ENCODE measurements at places on chromosomes 1 and 21.

- DNase-seq: no peak
Measured at GRCh38 chr1:113784104-113784779, 25.0 kb upstream of the PHTF1 start.

DNA sequence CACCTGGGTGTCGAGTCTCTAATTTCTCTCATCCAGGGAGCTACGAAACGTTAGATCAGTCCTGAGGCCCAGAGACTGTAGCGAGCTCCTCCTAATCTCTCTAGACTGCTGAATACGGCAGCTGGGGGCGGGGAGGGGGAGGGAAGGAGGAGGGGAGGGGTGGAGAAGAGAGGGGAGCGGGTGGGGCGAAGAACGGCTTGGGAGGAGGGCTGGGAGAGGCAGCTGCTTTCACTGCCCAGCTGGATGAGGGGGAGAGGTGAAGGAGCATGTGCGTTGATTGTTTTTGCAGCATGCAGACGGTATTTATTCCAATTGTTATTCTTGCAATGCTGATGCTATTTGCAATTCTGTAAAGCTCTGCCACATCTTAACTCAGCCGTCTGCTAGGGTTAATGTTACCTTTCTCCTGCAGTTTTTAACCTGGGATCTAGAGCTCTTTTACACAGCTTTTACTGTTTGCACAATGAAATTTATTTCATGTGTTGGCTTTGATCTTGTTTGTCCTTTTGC lies 790 bp downstream of the DNAJC6 start:
- no peak for DNase-seq

GRCh38 chr1:13675151-13675651 lies 24.8 kb upstream of the PRDM2 start:
- no peak for DNase-seq

GRCh38 chr1:19087737-19088594 lies 122.1 kb downstream of the UBR4 start:
- no peak for DNase-seq

DNA sequence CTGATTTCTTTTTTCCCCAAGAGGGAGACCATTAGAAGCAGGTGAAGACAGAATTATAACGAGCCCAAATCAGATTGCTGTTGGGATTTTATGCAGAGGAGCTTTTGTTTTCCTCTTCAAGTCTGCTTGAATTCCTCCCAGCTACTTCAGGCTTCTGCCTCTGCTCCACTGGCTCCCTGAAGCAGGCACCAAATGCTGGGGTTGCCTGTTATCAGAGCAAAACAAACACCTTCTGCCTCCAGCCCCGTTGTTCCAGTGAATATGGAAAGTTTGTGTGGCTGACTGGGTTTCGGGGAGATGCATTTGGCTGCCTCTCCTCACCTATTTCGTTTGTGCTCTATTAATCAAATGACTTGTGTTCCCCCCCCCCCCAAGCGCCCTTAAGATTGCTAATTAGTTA lies 209.2 kb downstream of the URB2 start:
- DNase-seq: no peak

DNA sequence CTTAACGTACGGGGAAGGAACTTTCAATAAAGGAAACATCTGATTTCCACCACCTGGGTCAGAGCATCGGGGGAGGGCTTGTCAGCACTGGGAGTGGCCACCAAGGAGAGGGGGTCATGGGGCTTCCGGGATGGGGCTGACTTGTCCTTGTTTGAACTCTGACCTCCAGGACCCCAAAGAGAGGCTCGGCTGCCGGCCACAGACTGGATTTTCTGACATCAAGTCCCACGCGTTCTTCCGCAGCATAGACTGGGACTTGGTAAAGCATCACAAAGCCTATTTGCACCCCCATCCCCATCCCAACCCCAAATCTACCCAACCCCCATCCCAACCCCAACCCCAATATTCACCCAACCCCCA lies 19.5 kb downstream of the FAAP20 start:
- no peak for DNase-seq

Measured in stimulated activated CD4-positive, alpha-beta T cell treated with anti-CD3 and anti-CD28 coated beads, Interleukin-1b, Interleukin-23, amount 100 ng/mL, for 1 hour (primary cell).